Inflammatory macrophage (primary cell): ENCODE measurements at places on chromosomes 1 and 21.
A peak's percentile ranks its signal among the peaks of the same experiment; 100 is the strongest.

- peak; percentile 20 for DNase-seq
These were observed 29.4 kb upstream of the CD101 start for GRCh38 chr1:116971965-116972673.

- DNase-seq, result no peak
These were observed 462.1 kb upstream of the C1orf87 start for GRCh38 chr1:60535713-60536112.

GRCh38 chr1:22228505-22228911, 85.6 kb upstream of the WNT4 start:
- DNase-seq, result no peak

DNA sequence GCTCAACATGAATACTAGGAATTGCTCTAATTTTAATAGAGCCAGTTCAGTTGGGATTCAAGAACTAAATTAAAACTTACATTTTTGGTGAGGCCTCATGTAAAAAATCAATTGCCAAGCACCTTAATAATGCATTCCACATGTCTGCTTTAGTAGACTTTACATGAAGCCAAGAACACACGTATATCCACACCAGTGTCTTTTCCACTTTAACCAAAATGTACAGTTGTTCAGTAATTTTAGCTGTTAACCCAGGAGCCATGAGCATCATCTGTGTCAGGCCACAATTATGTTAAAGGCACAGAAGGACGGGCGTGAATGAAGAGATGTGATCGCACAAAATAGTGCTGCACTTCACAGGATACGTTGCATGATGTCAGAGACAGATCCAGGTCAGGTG, 136.7 kb downstream of the TLR5 start:
- DNase-seq, result no peak

DNA sequence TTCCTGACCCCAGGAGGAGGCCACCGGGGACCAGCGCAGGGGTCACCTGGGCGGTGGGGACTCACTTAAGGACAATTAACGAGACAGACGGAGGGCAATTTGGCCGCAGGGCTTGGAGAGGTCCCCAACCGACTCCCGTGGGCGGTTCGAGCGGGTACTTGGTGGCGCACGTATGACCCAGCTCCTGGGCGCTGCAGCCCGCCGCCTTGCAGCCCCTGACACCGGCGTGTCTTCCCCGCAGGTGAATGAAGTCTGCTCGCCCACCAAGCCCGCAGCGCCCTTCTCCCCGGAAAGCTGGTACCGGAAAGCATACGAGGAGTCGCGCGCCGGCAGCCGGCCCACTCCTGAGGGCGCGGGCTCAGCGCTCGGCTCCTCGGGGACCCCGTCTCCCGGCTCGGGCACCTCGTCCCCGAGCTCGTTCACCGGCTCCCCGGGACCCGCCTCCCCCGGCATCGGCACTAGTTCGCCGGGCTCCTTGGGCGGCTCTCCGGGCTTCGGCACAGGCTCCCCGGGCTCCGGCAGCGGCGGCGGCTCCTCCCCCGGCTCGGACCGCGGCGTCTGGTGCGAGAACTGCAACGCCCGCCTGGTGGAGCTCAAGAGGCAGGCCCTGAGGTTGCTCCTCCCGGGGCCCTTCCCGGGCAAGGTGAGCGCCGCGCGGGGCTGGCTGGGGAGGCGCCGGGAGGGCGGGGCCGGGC, 1.4 kb downstream of the KIF26B start:
- peak; percentile 61 for DNase-seq
